ENCODE measurements at places on chromosomes 2 and 18.
A peak's percentile ranks its signal among the peaks of the same experiment; 100 is the strongest.

DNA sequence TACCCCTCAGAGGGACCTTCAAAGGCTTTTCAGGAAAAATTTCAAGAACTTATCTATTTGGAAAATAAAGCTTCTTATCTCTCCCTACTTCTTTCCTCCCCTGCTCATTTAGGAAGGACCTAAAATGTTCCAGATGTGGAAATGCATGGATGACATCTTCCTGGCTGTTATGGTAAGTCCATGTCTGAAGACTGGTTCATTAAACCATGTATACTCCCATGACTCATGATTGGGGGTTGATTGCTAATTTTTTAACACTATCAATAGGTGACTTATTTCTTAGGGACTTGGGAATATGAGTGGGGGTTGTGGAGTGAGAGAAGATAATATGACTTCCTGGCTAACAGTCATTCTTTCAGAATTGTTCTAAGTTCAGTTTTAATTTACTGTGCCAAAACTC lies 104.0 kb upstream of the PARD3B start:
- no peak for DNase-seq

GRCh38 chr2:41701231-41701630 lies 346.6 kb upstream of the PKDCC start:
- no peak for DNase-seq

DNA sequence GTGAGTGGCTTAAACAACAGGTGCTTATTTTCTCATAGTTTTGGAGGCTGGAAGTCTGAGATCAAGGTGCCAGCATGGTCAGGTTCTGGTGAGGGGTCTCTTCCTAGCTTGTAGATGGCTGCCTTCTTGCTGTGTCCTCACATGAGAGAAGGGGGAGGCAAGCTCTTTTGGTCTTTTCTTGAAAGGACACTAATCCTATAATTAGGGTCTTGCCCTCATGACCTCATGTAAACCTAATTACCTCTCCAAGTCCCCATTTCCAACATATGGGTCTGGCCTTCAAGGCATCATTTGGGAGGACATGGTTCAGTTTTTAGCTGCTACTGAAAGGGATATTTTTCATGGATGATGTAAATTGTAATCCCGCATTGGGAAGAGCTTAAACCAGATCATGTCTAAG lies 18.0 kb downstream of the RBM44 start:
- DNase-seq, result no peak

GRCh38 chr2:239330836-239331235 lies 70.0 kb downstream of the HDAC4 start:
- no peak for DNase-seq

- no peak for DNase-seq
These were observed 11.3 kb upstream of the COPS8 start for GRCh38 chr2:237074211-237074993.

DNA sequence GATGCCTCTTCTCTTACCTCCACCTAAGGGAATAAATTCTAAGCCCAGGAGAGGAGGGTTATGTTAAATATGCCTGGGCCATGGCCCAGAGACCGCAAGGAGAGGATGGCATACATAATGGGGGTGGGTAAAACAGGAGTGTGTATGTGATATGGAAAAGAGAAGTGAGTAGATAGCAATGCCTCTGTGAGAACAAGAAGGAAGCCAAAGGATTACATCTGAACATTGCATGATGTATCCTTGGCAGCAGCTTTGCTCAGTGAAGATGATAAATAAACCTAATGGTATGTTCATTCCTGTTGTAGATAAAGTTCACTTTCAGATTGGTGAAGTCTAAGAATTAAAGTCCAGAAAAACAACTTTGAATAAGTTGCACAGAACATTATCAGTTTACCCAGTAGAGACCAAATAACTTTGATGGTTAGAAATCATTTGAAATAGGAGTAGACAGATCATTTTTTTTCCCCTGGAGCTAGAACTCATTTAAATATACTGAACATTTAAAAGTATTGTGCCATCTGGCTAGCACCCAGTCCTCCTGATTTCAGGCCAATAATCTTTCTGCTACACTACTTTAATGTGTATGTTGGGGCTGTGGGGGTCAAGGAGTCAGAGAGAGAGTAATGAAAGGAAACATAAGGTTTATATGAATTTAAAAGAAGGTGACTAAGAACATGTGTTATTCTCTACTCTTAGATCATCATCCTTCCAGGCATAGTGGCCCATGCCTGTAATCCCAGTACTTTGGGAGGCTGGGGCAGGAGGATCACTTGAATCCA lies 231.7 kb downstream of the PARD3B start:
- DNase-seq, result no peak

- no peak for DNase-seq
These were observed 159.8 kb downstream of the DDX1 start for GRCh38 chr2:15751477-15751876.

- no peak for DNase-seq
These were observed 382.6 kb upstream of the ZNF804A start for GRCh38 chr2:184215745-184216144.

- DNase-seq, result no peak
These were observed 335.1 kb downstream of the CYRIA start for GRCh38 chr2:16330571-16330970.

DNA sequence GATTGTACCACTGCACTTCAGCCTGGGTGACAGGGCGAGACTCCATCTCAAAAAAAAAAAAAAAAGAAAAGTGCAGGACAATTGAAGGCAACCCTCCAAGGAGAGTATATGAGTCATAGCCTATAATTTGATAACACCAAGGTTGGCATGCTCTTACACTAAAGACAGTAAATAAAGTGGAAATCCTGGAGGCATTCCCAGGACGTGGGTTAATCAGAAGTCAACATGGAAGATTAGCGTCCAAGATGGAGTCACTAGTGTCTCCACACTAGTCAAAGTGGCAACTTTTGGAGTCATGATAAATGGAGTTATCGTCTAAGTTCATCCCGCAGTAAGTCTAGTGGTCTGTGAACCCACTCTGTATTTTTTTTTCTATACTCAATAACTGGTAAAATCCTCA lies 21.2 kb upstream of the UGGT1 start:
- DNase-seq, result no peak

DNA sequence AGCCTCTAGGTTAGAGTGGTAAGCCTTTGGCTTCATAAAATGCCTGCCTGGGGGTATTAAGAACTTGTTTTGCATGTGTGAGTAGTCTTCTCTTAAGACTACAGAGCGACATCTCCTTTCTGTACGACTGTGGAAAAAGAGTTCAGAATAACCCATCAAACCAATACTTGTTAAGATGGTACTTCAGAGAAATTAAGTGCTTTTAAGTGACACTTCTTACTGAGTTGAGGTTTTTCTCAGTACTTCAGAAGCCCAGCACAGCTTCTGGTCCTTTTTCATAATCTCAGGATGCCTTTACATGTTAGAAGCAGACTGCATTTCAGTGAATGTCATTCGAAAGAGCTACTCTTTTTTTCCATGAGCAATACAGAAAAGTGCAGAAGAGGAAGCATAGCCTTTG lies 10.8 kb downstream of the XRCC5 start:
- DNase-seq, result peak; percentile 28
